ENCODE measurements at places on chromosomes 2 and 18.

- no peak for DNase-seq
Observed at GRCh38 chr2:230920167-230920566, 4.9 kb downstream of the GPR55 start.

DNA sequence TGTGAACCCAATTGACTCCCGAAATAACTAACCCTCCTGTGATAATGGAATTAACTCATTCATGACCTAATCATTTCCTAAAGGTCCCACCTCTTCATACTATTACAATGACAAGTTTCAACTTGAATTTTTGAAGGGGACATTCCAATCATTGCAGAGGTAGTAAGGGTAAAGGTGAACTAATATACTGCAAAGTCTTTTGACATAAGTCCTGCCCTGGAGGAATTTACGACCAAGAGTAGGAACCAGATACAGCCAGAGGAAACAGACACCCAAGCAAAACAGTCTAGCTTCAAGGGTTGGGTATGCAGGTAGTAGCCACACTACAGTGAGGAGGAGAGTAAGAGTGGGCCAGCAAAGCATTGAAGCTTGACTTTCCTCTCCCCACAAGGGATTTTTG is 1.2 kb upstream of the SRBD1 start:
- no peak for DNase-seq

DNA sequence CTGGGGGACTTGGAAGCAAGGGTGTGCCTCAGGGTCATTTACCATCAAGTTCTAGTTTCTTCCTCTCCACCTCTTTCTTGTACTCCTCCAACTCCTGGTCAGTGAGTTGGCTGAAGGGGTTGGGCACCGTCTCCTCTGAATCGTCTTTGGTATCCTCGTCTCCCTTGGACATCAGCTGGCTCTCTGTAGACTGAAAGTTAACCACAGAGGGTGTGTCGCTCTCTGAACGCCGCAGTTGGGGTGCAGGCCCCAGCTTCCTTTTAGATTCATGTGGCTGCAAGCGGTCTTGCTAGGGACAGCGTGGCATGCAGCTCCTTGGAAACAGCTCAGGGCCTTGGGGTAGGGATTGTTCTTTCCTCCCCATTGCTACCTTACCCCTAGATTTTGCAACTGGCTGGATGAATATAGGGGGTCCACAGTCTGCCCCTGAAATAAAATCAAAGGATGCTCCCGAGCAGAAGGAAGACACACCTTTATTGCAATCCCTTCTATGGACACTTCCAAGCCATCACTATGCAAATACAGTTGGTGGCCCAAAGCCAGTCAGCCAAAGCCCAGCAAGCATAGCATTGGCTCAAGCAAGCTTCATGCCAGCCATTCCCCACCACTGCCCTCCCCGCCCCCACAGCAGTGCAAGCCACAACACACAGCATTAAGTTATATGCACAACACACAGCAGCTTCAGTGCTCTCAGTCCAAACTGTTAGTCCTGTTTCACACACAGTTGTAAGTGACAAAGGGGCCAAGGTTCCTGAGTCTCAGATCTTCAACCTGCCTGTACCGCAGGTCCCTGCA is 93.2 kb downstream of the ADD2 start:
- no peak for DNase-seq

DNA sequence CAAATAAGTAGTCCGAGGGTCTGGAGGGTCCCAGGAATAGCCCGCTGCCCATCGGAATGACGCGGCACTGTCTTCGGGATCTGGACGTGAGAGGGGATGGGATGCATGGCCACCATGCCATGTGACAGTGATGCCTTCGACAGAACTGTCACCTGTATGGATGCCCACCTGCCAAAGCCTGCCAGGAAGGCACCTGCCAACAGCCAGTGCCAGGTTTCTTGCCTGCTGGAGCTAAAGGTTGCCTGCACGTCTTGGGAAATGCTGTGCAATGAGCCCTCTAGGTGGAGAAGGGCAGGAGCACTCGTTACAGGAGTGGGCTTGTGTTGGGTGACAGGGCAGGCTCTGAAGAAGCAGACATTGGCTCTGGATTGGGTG is 20.5 kb downstream of the GPR35 start:
- no peak for DNase-seq

DNA sequence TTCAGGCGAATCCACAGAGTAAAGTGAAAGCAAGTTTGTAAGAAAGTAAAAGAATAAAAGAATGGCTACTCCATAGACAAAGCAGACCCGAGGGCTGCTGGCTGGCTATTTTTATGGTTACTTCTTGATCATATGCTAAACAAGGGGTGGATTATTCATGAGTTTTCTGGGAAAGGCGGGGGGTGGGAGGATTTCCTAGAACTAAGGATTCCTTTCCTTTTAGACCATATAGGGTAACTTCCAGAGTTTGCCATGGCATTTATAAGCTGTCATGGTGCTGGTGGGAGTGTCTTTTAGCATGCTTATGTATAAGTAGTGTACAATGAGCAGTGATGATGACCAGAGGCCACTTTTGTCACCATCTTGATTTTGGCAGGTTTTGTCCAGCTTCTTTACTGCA is 59.8 kb downstream of the SLC4A3 start:
- no peak for DNase-seq

DNA sequence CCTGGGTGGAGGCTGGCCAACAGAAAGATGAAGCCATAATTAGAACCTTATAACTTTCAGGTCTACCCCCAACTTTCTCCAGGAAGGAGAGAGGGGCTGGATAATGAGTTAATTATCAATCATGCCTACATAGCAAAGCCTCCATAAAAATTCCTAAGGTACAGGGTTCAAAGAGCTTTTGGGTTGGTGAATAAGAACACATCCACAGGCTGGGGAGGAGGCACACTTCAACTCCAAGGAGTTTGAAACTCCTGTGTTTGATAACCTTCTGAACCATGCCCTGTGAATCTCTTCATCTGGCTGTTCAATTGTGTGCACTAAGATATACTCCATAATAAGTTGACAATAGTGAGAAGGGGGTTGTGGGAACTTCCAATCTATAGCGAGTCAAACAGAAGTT is 552.3 kb downstream of the TDRD15 start:
- DNase-seq = no peak

GRCh38 chr2:227280895-227281294 is 44.2 kb upstream of the MFF start:
- DNase-seq = no peak

DNA sequence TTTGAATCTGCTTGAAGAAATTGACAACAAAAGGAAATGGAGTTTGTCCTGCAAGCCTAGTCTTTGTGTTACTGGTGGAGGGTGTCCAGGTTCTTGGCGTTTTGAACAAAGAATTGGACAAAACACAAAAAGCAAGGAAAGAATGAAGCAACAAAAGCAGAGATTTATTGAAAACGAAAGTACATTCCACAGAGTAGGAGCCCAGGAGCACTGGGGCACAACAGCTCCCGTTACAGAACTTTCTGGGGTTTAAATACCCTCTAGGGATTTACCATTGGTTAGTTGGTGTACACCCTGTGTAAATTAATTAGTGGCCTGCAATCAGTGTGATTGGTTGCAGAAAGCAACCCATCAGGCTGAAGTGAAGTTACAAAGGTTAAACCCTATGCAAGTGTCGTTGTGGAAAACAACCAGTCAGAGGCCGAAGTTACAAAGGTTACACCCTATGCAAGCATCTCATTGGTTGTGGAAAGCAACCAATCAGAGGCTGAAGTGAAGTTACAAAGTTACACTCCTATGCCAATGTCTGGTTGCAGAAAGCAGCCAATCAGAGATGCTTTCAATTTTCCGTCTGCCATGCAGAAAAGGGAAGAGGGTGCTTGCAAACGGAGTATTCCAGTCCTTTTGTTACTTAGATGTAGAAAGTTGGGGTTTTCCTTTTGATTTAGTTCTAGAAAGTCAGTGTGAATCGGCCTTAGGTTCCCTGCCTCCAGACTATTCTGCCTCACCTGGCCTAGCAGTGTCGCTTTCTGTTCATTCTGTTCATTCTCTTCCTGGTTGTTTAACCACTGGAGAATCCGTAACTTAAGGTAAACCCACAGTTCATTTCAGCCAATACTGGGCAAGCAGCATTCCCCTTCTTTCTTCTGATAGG is 47.6 kb upstream of the PTH2R start:
- no peak for DNase-seq

DNA sequence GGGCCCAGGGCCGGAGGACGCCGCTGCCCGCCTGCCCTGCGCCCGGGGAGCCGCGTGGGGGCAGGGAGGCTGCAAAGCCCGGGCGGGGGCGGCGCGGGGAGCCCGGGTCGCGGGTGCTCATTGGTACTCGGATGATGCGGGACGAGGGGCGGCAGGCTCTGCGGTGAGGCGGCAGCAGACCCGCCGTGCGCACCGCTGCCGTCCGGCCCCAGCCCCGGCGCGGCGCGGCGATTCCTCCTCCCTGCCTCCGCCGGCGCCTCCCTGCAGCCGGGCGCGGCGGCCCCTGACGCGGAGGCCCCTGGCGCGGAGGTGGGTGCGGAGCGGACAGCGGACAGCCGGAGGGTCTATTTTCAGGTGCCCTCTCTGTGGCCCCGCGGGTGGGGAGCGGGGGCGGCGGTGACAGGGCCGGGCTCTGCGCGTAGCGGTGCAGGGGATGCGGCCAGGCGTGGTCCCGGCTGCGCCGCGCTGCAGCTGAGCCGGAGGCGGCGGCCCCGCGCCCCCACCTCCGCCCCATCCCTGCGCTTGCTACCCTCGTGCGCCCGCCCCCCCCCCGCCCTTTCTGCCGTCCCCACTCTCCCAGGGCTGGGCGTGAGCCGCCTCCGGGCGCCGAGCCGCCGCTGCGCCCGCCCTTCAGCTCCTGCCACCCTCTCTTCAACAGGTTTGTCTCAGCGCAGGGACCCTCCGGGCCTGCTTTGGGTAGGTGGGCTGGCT is 640 bp downstream of the SPTBN1 start:
- DNase-seq = peak; percentile 37

DNA sequence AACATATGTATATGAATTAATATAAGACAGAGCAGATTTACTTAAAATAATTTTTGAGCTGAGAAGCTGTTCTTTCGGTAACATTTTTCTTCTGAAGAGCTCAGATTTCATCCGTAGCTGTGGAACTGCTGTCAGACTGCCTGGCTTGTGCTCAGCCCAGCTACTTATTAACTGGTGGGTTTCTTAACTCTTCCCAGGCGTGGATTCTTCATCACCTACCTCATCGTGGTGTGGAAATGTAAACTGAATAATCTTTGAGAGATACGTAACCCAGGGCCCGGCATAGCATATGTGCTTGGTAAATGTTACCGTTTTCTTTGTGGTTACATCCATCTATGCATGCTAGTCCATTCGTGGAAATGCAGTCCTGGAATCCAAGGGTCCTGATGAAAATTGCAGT is 145.0 kb downstream of the MCFD2 start:
- no peak for DNase-seq

- DNase-seq = no peak
Observed at GRCh38 chr2:208798698-208799097, 392.1 kb downstream of the PTH2R start.

DNA sequence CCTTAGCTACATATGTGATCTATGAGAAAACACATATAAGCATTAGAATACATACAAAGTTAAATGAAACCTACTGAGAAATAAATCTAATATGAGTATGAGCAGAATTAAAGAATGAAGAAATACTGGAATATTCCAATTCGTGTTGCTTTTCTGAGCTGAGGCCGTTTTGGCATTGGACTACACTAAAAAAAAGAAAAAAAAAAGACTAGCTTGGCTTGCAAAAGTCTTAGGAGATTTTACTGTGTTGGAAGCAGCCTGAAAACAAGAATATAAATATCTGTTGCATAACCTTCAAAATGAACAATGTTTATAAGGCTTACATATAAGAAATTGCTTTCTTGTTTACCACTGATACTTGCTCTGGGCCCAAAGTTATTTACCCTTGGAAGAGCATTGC is 562.8 kb downstream of the TMEM182 start:
- no peak for DNase-seq

DNA sequence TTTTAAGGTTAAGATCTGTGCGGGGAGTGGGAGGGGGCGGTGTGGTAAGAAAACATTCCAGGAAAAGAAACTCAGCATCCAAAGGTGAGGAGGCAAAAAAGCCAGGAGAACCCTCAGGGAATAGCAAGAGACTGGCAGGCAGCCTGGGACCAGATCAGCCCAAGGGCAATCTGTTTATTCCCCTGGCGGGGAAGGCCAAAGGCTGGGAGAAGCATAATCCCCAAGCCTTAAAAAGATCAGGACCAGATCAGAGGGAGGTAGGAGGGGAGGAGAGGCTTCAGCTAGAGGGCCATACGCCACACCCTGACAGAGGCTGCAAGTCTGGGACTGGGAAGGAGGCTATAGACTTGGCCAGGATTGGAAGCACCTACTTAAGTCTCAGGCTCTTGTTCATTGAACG is 163.0 kb upstream of the PXDN start:
- DNase-seq = no peak

DNA sequence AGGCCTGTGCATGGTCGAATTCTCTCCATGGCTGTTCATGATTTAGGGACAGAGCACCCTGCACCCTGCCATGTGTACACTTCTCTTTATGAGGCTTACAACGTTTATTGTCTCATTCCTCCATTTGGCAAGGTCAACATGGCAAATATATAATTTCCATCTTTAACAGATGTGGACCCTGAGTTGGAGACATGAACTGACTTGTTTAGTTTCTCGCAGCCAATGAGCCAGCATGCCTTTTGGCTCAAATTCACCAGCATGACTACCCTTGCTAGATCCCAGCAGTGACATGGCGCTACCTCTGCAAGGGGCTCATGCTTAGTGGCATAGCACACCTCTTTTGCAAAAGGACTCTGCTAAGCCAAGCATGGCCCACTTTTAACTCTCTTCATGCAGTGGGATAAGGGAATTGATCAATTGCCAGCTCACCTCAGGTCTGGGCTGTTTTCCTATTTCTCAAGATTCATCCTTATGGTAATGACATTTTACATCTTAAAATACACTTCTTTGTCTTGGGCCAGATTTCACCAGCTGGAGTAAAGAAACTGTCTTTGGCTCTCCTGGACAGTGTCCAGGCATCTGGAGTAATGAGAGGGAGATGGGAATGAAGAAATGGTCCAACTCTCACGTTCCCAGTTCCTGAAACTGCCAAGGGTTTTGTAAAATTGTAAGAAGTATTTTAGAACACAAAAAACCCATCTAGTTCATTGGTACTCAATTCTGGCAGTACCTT is 159.5 kb downstream of the SETBP1 start:
- DNase-seq = peak; percentile 83

GRCh38 chr2:68357605-68358337 is 7.3 kb upstream of the PLEK start:
- peak; percentile 3 for DNase-seq

GRCh38 chr2:237702441-237703391 is 75.3 kb downstream of the LRRFIP1 start:
- no peak for DNase-seq

DNA sequence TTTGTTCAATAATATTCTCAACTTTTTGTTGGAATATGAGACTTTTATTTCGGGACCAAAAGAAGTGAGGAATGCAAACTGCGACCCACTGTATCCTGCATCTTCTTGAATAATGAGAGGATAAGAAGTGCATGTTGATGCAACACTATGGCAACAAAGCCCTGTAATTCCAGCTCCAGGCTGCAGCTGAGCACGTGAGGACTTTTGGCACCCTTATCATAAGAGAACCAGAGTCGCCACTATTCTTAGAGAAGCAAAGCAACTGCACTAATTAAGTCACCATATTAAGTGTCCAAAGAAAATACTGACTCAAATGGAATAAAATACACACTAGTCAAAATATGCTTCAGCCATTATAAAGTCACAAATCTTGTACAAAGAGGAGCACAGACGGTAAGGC is 65.8 kb downstream of the FAM210A start:
- no peak for DNase-seq

- no peak for DNase-seq
Observed at GRCh38 chr2:109699646-109700045, 85.5 kb downstream of the SOWAHC start.

- peak; percentile 64 for DNase-seq
Observed at GRCh38 chr2:11344342-11344955, at the start of gene ROCK2. ROCK2 (minus strand) TSS chr2:11344636; CDS start chr2:11344136, 500 bp downstream.
